ENCODE measurements at places on chromosomes 6 and 20.

DNA sequence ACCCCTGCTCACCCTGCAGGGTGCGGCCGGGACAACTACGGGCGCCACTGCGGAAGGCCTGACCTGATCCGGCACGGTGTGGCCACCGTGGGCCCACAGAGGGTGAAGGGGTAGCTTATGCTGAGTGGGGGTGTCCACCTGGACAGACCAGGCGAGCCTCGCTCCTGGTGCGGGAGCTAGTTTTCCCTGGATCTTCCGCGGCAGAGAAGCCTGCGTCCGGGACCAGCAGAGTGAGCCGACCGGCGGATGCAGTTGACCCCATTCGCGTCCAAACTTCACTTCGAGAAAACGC lies 38.2 kb downstream of the NCR2 start:
- DNase-seq, result no peak

GRCh38 chr6:3482869-3483268 lies 26.0 kb upstream of the SLC22A23 start:
- DNase-seq, result no peak

- no peak for DNase-seq
Observed at GRCh38 chr20:18645196-18645745, 57.4 kb downstream of the DTD1 start.

- no peak for DNase-seq
Observed at GRCh38 chr6:138162111-138162954, 594 bp downstream of the ARFGEF3 start.

GRCh38 chr20:47146686-47147085 lies 209.8 kb downstream of the ZMYND8 start:
- DNase-seq, result no peak
